ENCODE measurements at places on chromosomes 13 and 19.

DNA sequence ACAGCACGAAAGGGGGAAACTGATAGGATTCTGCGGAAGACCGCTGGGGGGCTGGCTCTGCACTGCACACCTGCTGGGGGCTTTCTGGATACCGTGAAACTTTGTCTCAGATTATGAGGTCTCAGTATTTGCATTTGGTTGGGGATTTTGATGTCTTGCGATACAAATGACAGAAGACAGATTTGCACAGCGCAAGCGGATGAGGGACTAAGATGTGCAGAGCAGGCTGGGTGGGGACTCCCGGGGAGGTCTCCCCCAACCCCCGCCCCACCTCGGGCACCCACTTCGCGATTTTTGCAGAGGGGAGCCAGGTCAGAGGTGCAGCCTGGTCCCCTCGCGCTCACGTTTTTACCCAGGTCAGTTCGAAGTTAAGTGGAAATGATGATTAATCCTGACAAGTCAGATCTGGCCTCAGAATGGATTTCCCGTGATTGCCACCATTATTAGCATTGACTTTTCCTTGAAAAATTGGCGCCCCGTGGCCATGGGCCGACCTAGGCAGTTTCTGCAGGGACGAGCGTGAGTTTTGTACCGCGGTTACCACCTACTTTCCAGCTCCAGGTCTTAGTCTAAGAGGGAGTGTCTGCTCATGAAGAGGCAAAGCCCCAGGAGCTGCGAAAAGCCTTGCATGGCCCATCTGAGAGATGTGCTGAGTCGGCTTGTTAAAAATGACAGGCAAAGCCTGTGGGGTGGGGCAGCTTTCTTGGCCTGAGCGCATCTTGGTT is 1.3 kb upstream of the GJB2 start:
- no peak for DNase-seq

GRCh38 chr19:51002089-51002532 is 707 bp upstream of the KLK8 start:
- DNase-seq, result no peak

DNA sequence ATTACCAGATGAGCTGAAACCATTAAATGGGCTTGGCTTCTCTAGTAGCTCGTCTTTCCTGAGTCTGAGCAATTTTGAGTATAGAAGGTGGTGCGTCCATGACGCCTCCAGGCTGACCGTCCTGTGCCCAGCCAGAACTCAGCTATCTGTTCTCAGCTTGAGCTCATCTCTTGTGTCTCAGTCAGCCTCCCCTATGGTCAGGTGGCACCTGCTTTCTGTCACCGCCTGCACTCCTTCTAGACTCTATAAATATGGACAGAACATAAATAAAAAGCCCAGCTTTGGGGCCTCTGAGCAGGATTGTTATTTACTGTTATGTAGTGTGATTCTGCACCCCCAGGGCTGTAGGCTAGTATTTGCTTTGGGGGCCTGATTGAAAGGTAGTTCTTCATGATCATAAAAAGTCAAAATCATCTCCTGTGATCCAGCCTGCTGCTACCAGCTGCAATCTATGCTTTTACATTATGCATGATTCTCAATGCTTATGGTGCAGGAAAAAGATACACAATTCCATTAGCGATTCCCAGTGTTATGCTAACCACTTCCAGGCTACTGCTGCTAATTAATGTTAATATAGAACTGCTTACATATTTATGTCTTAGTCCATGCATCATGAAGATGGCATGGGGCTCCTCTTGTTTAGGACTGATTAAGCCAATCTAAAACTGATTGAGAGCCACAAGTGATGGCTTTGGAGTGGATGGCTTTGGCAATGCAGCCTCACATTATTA is 72.5 kb upstream of the TMTC4 start:
- no peak for DNase-seq

DNA sequence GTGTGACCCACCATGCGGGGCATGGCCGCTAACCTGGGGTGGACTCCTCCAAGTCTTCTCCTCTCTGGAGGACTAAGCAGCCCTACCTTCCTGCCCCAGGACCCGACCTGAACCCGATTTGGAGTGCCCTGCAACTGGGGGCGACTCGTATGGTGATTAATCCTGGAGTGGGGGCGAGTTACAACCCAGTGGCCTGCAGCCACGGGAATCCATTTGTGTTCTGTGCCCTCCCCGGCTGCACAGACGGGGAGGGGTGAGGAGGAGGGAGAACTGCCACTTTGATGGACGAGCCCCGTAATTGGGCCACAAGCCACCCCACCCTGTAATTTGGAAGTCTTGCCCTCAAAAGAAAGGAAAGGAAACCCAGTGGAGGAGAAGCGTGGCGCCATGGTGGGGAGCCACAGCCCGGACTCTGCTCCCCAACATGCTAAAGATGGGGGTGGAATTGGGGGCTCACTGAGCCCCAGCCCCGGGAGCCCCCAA is 18.0 kb downstream of the PRR36 start:
- DNase-seq, result no peak

DNA sequence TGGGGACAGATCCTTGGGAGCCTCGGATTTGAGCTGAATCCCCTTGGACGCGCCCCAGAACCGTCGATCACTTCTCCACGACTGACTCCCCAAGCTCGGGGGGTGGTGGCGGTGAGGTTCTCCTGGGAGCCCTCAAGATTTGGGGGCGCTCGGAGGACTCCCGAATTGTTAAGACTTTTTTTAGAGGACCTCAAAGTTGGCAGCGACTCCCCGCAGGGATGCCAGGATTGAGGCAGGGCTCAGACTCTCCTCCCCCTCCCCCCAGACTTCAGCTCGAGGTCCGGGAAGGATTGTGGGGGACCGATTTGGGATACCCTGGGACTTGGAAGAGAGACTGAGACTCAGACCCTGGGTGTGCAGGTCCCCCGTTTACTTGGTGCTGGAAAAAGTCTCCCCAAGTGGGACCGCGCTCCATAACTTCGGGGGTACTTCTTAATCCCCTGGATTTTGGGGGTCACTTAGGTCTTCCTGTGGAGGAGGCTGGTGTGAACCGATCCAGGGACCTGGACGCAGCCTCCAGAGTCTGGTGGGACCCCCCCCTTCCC is 665 bp downstream of the VASP start:
- DNase-seq, result no peak

DNA sequence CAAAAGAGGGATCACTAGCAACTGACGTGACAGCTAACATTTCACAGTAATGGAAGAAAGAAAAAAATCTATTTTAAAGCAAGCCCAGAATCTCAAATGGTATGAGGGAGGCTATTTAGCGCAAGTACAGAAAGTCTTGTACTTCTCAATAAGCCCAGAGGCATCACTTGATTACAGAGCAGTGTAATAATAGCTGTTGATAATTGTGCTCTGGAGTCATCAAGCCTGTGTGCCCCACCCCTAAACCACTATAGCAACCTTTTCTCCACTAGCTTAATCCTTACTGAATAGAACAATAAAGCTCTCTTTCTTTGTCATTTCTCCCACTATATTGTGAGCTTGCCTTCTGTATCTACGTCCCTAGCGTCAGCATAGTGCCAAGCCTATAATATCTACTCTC is 56.6 kb downstream of the FREM2 start:
- no peak for DNase-seq

- peak; percentile 83 for DNase-seq
Measured at GRCh38 chr19:10431254-10431942, 11.1 kb downstream of the PDE4A start.

GRCh38 chr13:101523154-101524131 is 71.0 kb downstream of the ITGBL1 start:
- DNase-seq, result no peak

DNA sequence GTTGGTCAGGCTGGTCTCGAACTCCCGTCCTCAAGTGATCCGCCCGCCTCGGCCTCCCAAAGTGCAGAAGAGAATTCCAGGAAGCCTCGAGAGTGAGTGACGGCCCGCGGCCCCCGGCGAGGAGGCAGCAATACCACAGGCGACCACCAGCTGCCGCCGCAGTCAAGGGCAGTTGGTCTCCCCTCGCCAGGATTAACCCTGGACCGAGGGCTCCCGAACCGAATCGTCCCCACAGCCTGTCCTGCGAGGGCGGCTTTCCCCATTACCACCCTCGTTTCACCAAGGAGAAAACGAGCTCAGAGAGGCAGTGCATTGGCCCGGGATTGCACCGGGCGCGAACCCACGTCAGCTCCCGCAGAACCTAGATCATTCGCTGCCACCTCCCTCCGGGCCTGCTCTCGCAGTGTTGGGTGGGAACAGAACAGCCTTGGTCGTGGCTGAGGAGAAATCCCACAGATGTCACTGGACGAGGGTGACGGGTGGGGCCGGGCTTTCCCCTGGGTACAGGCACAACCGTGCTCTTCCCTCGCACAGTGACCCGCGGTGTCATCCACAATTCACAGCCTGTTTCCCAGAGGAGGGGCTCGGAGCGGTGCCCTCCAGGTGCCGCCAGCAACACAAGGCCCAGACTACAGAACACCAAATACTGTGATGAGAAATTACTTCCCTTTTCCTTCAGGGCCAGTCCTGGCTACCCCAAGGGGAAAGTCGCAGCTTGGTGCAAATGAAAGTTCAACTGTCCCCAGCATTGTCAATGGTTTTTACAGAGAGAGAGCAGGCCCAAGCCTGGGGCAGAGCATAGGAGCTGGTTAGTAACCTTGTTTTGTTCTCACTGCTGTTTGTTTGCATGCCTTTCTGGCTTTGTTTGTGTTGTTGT is 24.8 kb downstream of the C2CD4C start:
- DNase-seq, result no peak

DNA sequence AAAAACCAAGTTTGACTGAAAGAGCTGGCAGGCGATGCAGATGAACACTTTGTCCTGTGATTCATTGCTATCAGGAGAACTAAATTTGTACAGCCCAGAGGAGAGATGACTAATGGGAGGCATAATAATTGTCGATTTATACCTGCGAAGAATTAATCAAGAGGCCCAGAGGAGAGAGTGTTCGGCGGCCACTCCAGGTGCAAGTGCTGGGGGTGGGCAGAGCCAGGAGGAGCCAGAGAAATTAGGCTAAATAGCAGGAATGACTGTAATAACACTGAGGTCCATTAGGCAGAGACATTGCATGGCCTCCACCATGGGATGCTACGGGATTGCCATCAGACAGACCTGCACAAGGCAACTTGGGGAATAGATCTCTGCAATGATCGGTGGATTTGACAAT is 107.7 kb upstream of the UQCRFS1 start:
- no peak for DNase-seq

DNA sequence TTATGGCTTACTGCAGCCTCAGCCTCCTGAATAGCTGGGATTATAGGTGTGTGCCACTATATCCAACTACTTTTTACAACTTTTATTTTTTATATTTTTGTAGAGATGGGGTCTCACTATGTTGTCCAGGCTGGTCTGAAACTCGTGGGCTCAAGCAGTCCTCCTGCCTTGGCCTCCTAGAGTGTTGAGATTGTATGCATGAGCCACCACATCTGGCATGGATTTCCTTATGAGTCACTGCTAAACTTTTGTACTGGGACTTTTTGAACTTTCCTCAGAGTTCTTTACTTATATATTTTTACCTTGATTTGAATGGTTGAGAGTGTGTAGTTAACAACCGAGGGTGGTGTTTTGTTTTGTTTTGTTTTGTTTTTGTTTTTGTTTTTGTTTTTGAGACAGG is 33.4 kb downstream of the DNAJC3 start:
- no peak for DNase-seq

DNA sequence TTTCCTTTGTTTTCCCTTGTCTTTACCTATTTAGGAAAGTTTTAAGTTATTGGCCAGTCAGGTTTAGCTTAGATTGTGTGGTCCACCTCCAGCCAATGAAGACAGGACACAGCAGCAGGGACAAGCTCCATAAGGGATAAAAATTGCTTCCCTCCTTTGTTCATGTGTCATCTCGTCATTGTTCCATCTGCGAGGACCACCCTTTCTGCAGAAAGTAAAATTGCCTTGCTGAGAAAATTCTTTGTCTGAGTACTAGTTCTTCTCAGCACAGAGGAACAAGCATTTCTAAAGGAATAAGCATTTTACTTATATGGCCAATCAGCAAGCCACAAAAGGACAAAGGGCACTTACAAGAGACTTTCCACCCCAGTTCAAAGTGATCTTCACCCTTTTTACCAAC is 11.4 kb downstream of the ZNF560 start:
- DNase-seq, result no peak

- DNase-seq, result no peak
Measured at GRCh38 chr19:16618248-16618647, 9.8 kb downstream of the MED26 start.

- no peak for DNase-seq
Measured at GRCh38 chr13:108795841-108796240, 166.4 kb downstream of the MYO16 start.

DNA sequence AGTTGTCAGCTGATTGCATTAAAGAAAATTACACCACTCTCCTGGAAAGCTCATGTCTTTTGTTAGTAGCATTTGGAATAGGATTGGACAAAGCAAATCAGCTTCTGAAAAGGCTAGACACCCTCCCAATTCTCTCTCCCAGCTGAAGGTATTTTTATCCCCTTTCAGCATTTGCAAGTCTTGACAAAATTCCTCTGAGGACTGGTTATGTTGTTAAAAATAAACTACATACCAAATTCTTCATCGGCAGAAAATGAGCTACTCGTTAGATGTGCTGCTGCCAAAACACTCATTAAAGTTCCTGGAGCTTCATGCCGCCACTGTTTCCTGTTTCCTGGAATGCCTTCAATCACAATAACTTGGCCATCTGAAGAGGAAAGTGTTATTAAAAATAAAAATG is 37.1 kb downstream of the UTP14C start:
- no peak for DNase-seq

- DNase-seq, result no peak
Measured at GRCh38 chr13:73740666-73741065, 393.5 kb downstream of the KLF12 start.

GRCh38 chr19:54255105-54255775 is 1.8 kb downstream of the LILRB5 start:
- no peak for DNase-seq

DNA sequence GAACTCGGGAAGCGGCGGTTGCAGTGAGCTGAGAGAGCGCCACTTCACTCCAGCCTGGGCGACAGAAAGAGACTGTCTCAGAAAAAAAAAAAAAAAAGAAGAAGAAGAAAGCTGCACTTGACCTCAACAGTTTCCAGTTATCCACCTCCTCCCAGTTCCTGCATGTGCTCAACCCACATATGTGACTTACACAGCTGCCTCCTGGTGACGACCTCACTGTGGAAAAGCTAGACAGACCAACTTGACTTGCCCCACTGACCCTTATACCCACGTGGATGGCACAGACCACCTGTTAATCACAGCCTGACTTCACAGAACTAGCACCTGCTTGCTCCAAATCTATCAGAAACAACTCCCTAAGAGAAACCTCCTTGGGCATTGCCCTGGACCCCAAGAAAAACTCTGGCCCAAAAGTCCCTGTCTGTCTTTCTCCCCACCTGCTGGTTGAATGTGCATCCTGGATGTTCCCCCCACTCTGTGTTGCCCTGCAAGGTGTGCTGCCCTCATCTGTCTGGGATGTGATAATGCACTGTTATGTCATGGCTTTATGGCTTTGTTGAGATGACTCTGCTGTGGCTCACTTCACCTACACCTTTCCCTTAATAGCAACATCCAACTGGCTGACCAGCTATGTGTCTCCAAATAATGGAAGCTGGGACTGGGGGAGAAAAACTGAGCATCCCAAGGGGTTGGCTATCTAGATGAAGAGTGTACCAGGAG is 2.8 kb downstream of the ZNF20 start:
- peak; percentile 13 for DNase-seq

DNA sequence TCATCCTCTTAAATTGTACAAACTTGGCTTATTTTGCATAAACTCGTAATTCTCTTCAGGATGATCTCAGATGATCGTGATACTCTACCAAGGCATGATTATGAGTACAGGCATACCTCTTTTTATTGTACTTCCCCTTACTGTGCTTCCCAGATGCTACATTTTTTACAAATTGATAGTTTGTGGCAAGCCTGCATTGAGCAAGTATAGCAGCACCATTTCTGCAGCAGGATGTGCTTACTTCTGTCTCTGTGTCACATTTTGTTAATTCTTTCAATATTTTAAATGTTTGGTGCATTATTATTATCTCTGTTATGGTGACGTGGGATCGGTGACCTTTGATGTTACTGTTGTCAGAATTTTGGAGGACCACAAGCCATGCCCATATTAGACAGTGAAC is 752.3 kb downstream of the PCDH9 start:
- DNase-seq, result no peak
